ENCODE measurements at places on chromosomes 7 and 10.

DNA sequence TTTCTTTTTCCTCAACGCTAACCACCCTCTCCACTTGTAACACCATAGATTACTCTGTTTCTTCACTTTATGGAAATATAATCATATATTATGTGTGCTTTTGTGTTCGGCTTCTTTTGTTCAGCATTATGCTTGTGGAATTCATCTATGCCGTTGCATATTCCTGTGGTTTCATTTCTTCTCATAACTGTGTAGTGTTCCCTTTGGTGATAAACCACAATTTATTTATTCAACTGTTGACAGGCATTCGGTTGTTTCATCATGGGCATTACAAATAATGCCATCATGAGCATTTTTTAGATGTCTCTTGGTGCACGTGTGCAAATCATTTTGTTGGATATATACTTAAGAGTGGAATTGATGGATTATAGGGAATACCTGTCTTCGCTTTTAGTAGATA, 12.1 kb downstream of the AVL9 start:
- no peak for DNase-seq

DNA sequence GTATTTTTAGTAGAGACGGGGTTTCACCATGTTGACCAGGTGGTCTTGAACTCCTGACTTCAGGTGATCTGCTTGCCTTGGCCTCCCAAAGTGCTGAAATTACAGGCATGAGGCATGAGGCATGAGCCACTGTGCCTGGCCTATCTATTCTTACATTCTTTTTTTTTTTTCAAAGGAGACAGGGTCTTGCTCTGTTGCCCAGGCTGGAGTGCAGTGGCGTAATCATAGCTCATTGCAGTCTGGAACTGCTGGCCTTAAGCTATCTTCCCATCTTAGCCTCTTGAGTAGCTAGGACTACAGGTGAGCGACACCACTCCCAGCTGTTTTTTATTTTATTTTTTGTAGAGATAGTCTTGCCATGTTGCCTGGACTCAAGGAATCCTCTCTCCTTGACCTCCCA, 20.5 kb downstream of the RSBN1L start:
- DNase-seq, result no peak

- DNase-seq, result no peak
Measured at GRCh38 chr10:93274419-93274818, 200.7 kb downstream of the CYP26A1 start.

DNA sequence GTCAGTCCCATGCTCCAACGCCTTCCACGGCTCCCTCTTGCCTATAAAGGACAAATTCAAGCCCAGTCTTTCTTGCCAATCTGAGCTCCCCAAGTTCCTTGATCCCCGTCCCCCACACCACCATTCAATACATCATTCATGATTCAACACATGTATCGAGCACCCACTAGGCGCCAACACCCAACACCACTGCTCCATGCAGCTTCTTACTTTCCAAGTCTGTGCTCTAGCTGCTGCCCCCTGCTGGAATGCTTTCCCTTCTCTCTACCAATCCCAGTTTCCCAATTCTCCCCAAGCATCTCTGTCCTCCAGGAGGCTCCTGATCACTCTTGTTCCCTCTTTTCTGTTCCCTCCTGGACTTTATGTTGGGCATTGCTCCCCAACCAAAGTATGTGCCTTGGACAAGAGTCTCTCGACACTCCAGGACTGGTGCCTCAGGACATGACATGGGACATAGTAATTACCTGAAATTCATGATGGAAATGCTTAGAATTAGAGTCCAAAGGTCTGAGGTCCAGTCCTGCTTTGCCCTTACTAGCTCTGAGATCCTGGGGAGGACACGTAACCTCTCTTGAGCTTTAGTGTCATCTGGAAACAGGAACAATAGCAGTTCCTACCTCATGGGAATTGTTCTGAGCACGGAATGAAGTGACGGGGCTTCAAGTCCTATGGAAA, 172.7 kb downstream of the NEURL1 start:
- no peak for DNase-seq

DNA sequence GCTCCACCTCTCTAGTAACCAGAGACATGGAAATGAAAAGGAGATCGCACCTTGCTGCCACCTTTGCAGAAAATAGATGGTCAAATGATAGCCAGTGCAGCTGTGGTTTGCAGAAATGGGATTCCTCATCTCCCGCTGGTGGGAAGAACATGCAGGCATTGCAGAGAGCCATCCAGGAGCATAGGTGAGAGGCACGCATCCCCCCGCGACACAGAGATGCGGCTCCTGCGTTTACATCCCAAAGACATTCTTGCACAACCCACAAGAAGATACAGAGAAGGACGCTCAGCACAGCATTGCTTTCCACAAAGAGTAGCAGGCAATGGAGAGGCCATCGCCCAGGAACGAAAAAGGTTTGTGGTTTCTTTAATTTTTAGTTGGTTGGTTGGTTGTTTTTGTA, 56.2 kb downstream of the OAT start:
- no peak for DNase-seq

DNA sequence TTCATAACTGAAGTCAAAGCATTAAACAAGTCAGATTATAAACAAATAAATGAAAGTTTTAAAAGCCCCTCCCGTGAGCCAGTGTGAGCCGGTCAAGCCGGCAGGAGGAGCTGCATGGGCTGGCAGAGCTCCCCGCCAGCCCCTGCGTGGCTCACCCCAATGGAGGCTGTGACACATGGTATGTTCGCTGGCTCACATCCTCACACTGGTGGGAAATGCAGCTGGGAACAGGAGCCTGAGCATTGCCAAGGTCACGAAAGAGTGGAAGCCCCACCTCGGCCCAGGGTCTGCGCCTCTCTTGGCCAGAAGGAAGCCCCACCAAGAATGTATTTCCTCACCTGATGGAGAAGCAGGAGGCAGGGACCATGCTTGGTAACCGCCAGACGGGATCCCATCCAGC, 261.7 kb upstream of the TCERG1L start:
- no peak for DNase-seq

GRCh38 chr7:148095066-148095465, 495.5 kb upstream of the C7orf33 start:
- peak; percentile 5 for DNase-seq

- no peak for DNase-seq
Measured at GRCh38 chr10:67302701-67303100, 376.9 kb downstream of the LRRTM3 start.

GRCh38 chr10:49163741-49164140, 24.4 kb downstream of the TMEM273 start:
- DNase-seq, result no peak

DNA sequence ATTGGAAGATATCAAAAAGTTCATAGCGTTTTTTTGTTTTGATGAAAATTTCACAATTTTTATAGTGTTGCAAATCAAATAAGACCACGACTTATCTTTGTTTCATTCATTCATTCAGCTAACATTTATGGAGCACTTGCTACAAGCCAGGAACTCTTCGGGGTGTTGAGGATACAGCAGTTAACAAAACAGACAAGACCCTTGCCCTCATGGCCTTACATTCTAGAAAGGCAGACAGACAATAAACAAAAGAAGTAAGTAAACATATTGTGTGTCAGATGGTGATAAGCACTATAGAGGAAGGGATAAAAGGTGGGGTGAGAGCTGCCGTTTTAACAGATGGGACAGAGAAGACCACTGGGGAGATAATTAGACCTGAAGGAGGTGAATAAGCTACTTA, 41.6 kb upstream of the GSAP start:
- DNase-seq, result no peak

DNA sequence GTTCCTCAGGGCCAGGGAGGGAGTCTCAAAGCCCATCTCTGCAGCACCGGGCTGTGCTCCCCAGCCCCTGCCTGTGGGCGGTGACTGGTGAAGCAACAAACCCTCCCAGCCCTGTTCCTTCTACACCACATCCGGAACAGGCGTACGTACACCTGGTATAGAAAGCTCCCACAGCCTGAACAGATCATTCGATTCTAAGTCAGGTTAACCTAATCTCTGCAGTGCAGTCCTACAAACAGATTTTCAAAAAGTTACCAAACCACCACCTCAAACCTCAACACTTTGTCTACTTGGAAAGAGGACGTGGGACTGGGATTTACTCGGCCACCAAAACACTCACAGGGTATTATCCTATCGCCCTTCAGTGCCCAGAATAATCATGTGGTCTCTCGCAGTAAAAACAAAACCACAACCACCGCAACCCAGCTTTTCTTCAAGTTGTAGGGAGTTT, 238.4 kb downstream of the DIP2C start:
- DNase-seq, result no peak

DNA sequence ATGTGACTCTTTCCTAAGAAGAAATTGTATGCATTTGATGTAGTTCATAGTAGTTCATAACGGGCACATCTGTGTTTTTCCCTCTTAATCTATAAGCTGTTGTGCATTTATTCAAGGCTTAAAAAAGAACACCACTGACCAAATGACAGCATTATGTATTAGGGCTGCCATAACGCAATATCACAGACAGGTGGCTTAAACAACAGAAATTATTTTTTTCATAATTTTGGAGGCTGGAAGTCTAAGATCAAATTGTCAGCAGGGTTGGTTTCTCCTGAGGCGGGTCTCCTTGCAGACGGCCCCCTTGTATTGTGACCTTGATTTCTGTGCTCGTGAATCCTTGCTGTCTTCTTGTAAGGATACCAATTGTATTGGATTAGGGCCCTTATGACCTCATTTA, 627 bp upstream of the SSMEM1 start:
- DNase-seq, result no peak

- DNase-seq, result no peak
Measured at GRCh38 chr7:41792120-41792519, 89.2 kb upstream of the INHBA start.

GRCh38 chr7:39102234-39102633, 124.5 kb downstream of the POU6F2 start:
- no peak for DNase-seq

DNA sequence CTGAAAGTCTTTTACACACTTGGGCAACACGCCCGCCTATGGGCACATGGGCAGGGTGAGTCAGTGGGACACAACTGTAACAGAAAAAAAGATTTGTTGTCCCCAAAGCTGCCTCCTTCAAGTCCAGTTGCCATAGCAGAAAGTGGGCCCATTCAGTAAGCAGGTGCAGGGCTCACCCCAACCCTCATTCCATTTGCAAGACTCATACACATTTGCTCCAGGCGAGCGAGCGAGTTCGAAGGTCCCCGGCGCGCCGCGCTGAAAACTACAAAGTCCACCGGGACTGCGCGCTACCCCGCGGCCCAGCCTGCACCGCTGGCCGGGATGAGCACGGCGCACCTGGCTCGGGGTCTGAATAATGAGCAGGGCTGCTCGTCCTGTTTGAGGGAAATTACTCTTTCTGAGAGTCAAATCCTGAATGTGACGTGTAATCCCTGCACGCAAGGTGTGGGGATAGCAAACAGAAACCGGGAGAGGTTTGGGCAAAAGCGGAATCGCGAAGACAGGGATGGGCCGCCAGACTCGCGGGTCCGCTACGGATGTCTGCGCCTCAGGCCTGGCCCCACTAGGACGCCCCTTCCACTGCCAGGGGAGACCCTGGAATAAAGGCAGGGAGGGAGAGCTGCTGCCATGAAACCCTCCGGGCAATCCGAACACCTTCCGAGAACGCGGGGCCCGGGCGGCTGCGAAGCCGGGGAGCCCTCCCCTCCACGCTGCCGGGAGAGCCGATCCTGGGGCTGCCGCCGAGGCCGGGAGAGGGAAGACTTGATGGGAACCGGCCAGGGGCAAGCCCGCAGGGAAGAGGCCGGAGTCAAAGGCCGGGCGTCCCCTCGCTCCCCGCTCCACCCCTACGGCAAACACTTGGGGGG, 982 bp downstream of the COBL start:
- DNase-seq, result peak; percentile 50

DNA sequence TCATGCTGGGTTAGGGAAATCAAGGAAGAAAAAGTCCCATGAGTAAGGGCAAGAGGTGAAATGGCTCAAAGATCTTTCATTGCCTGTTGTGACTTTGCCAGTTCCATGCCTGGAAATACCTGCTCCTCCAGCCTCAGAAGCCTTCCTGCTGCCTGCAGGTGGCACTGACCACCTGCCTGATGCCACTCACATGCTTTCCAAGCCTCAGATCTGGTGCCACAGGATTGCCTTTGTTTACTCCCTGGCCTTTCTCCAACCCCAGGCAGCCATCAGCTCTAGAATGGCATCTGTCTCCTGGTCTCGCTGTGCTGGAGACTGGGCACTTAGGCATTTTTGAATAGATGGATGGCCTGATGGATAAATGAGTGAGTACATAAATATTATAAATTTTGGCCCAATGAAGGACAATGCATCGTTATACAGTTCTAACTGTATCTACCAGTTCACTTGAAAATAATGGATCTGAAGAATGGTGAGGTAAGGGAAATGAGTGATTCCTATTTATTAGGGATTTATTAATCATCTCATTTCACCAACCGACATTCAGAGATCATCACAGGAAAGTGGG, 657.2 kb downstream of the INHBA start:
- DNase-seq, result peak; percentile 20

GRCh38 chr7:129144834-129145668, 544 bp downstream of the TSPAN33 start:
- no peak for DNase-seq

- no peak for DNase-seq
Measured at GRCh38 chr10:35124540-35124939, 2.1 kb upstream of the CREM start.

DNA sequence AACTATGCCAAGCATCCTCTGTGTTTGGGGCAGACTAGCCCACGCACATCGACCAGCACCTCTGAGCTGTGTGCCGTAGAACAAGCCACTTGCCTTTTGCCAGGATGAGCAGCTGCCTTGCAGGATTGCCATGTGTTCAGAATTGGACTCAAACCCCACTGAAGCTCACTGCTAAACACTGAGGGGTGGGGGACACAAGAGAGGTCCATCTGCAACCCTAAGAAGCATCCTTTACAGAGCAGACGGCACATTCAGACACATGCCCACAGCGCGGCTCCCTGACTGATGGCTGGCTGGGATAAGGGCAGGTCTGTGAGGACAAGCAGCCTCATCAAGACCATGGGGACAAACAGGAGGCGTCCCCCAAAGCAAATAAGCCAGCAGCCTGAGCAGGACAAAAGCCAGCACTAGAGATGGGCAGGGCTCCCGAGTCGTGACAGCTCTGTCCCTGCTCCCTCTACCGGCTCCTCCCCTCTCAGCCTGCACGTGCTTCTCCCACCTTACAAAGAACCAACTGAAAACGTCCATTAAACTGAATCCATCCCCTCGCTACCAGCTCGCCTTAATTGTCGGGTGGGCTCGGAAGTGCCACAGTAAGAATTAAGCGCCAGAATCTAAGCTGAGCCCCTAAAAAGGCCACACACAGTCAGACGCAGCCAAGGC, 114.2 kb downstream of the PRKAG2 start:
- no peak for DNase-seq

- DNase-seq, result peak; percentile 71
Measured at GRCh38 chr10:17023386-17024298, 106.0 kb downstream of the CUBN start.

GRCh38 chr7:121167971-121168370, 160.8 kb upstream of the WNT16 start:
- no peak for DNase-seq
